ENCODE measurements at places on chromosomes 6 and 20.

GRCh38 chr6:93036835-93037234 lies 382.5 kb downstream of the EPHA7 start:
- no peak for DNase-seq

- DNase-seq: no peak
Measured at GRCh38 chr6:145329257-145329656, 406.1 kb downstream of the EPM2A start.

GRCh38 chr20:39849664-39850063 lies 839.4 kb downstream of the MAFB start:
- DNase-seq: no peak

DNA sequence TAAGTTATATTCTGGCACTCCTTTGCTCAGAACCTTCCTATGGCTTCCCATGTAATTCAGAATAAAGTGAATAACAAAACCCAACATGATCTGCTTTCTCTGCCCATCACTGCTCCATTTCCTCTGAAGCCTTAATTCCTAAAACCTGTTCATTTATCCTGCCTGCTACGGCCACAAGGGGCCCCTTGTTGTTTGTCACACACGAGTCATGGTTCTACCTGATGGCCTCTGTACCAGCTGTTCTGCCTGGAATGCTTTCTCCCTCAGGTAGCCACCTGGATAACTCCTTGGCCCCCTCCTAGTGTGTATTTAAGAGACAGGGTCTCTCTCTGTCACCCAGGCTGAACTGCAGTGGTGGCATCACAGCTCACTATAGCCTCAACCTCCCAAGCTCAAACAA lies 26.8 kb downstream of the ERGIC3 start:
- no peak for DNase-seq

DNA sequence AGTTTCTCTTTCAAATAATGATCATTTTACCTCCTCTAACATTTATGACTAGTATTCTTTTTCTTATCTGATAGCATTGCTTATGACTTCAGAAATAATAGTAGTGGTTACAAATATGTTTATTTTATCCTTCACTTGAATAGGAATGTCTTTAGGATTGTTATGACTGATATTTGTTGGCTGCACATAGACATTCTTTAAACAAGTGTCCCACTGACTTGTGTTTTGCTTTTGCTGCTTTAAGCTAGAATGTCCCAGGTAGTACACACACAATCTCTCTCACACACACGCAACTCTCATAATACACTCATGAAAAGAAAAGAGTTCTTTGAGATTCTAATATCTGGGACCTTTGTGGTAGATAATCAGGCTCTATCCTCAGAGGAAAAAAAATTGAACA lies 21.6 kb downstream of the KIAA1586 start:
- no peak for DNase-seq

DNA sequence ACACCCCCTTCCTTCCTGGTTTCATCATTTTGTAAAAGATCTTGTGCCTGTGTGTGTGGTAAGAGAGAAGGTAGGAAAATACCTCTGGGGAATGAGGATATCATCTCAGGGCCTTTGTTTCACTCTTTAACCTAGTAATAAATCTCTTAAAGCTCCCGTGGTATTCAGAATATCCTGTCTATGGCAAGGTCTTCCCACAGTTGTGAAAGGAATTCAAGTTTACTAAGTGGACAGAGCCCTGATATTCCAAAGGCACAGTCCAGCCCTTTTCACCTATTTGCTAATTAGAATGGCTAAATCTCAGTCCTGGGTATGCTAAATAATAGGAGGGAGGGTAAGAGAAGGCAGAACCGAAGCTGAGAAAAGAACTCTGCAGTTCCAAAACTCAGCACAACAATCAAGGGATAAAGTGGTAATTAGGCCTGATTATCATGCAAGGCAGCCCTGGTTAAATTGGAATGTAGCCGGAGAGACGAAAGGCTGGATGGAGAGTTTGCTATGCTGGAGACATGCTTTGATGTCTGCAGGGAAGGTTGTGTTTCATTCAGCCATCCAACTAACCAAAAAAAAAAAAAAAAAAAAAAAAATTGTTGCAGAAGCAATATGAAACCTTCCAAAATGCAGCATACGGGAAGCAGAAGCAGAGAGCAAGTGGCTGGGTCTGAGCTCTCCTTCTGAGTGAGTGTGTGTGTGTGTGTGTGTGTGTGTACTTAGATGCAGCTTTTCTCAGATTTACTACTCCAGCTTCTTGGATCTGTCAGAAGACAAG lies 28.5 kb upstream of the PIM1 start:
- no peak for DNase-seq

- no peak for DNase-seq
Measured at GRCh38 chr6:52284131-52284459, 447 bp downstream of the MCM3 start.

GRCh38 chr6:159267165-159267564 lies 98.0 kb downstream of the FNDC1 start:
- no peak for DNase-seq

DNA sequence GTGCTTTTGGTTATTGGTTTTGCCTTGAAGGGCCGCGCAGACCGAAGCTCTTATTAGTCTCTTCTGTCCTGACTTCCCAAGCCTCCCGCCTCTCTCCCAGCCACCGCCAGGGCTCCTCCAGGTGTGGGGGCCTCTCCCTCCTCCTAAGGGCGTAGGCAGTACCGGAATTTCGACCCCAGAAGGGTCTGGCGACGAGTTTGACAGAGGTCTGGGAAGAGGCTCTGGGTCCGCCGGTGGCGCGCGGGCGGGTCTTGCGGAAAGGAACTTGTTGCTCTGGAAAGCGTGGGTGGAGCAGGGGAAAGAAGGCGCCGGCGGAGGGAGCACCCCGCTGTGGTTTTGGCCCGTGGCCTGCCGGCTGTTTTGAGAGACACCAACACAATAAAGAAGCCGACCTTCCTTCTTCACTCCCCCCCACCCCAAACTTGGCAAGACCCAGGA lies 1.8 kb downstream of the PCSK2 start:
- no peak for DNase-seq

- DNase-seq: no peak
Measured at GRCh38 chr20:37389241-37389747, 43.4 kb downstream of the SRC start.

- DNase-seq: no peak
Measured at GRCh38 chr6:22706651-22707050, 137.3 kb downstream of the HDGFL1 start.

DNA sequence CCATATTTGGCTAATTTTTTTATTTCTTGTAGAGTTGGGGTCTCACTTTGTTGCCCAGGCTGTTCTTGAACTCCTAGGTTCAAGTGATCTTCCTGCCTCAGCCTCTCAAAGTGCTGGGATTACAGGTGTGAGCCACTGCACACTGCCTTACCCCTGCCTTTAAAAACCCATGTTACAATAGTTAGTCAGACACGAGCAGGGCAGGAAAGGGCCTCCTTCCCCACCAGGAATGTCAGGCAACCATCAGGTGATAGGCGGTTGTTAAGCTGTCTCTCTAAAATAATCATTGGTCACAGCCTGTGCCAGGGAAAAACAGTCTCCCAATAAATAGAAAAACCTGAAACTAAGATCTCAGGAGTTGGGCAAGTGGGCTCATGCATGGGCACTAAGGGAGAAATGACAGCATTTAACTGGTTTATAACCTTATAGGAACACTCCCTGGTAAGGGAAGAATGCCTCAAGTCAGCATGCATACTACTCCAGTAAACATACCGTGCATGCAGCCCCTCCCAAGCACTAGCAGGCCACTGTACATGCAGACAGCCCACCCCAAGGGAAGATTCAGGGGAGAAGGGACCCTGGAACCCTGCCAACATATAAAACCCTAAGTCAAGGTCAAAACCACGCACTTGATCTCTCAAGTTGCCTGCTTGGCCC lies 8.4 kb downstream of the OR2H2 start:
- no peak for DNase-seq

- DNase-seq: no peak
Measured at GRCh38 chr6:89853068-89853467, 23.4 kb downstream of the CASP8AP2 start.

- DNase-seq: no peak
Measured at GRCh38 chr20:38073307-38074071, 39.9 kb downstream of the RPRD1B start.

- no peak for DNase-seq
Measured at GRCh38 chr6:90187437-90188121, 109.1 kb downstream of the BACH2 start.

DNA sequence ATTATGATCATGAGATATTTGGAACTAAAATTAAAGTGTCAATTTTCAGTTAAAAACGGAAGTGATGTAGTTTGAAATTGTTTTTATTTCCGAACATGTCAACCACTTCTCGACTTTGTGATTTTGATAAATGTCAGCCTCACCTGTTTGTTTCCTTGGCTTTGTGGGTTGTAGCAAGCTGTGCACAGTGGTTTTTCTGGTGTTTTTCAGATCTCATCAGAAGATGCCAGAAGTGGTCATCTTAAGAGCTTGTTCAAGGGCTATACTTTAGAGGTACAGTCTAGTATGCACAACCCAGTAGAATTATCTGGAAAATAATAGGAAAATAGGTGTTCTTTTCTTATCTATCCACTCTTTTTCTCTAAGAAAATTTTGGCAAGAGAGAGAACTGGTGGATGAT lies 134.0 kb downstream of the GRIK2 start:
- DNase-seq: no peak

- DNase-seq: no peak
Measured at GRCh38 chr6:55277646-55278045, 49.6 kb upstream of the GFRAL start.

GRCh38 chr6:63553208-63553607 lies 19.1 kb upstream of the LOC128125822 start:
- no peak for DNase-seq

GRCh38 chr6:145028144-145028818 lies 707.0 kb downstream of the EPM2A start:
- no peak for DNase-seq

- DNase-seq: no peak
Measured at GRCh38 chr6:10852361-10852960, 14.1 kb upstream of the MAK start.

GRCh38 chr20:11338496-11339306 lies 579.0 kb upstream of the BTBD3 start:
- DNase-seq: no peak

- DNase-seq: no peak
Measured at GRCh38 chr20:8196096-8196495, 64.0 kb downstream of the PLCB1 start.
